ENCODE measurements at places on chromosomes 1 and 21.

GRCh38 chr1:33420870-33421775 lies 9.8 kb downstream of the PHC2 start:
- no peak for DNase-seq

- no peak for DNase-seq
Observed at GRCh38 chr1:244496186-244496585, 35.1 kb downstream of the CATSPERE start.

DNA sequence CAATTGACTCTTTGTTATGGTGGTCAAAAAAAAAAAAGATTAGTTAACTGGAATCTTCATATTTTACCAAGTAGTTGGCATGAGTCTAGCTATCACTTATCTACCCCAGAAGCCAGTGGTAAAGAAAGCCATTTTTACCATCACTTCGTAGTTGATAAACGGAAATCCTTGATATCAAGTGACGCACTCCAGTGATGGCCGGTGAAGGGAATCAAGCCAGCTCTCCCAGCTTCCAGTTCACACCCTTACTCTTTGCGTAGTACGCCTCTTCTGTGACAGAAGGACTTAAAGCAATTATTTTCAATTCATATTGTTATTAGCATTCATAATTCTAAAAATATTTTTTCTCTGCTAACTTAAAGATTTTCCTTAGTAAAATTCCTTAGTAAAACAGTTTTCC lies 447.9 kb downstream of the GPATCH2 start:
- no peak for DNase-seq

DNA sequence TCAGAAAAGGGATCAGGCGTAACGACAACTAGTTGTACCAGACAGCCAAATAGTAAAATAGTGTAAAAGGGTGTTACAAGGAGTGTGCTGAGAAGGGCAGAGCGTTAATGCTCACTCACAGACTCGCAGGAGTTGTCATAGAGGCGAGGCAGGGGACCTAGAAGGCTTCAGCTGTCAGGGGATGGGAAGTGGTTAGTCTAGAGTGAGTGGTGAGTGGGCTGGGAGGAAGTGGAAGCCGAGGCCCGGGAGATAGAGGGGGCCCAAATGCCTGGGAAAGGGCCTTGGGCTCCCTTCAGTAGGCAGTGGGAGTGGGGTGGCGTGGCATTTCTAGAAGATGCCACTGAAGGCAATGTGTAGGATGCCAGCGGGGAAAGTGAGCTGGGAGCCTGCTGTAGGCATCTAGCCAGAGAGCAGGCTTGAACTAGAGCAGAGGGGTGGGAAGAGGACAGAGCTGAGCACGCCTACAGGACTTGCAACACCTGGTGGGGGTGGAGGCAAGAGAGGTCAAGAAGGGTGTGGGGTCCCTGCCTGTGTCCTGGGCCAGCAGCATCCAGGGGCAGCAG lies 10.3 kb downstream of the SLC6A17 start:
- DNase-seq: no peak

GRCh38 chr1:185155600-185156287 lies 1.0 kb downstream of the TRMT1L start:
- no peak for DNase-seq

- DNase-seq: no peak
Observed at GRCh38 chr1:213122514-213122929, 71.5 kb downstream of the RPS6KC1 start.

- no peak for DNase-seq
Observed at GRCh38 chr1:242800521-242800920, 276.0 kb upstream of the PLD5 start.

DNA sequence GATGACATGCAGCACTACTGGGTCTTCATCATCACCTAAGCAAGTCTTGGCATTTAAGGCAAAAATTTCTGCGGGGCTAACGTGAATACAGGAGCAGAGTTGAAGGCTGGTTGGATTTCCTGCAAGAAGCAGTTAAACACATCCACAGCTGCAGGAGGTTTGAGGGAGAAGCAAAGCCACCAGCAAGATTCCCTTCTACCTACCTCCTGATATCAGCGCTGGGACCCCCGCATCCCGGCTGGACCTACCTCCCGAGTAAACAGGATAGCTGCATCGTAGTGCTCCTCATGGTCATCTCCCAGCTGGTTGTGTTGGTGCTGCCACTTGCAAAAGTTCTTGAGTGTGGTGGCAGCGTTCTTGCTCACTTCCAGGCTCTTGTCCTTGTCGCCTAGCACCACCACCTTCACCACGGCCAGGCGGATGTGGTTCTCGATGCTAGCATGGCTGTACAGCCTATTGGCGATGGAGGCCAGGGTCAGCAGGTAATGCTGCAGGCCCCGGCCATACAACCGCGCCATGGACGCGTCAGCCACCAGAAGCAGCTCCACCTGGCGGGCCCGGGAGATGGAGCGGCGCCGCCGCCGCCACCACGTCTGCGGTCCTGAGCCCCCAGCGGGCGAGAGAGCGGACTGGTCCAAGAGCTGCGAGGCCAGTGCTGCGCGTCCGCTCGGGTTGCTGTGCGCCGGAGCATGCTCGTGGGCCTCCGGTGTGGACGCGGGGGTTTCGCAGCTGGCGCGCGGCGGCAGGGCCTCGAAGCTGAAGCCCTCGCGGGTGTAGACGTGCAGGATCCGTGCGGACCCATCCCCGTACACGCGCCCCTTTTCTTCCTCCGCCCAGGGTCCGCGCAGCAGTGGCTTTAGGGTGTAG lies 1.6 kb downstream of the ADAMTS5 start:
- no peak for DNase-seq

DNA sequence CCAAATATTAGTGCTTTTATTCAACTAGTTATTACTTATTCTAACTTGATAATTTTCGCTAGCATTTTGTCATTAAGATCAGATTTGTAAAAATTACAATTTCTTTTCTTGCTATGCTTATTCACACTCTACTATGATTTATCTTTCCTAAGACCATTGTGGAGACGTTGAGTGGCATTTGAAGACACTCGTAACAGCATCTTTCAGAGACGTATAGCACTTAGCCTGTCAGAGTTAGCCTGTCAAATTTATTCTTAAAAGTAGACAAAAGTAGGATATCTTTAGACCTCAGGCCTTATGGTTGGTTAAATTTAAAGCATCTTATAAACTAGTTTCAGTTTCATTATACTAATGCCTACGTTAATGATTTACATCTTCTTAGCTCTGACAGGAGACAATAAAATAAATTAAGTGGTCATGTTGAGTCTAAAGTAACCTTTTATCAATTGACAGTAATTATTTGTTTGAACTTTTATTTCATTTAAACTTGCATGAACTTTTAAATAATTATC lies 1410.1 kb downstream of the MRPL39 start:
- DNase-seq: no peak

DNA sequence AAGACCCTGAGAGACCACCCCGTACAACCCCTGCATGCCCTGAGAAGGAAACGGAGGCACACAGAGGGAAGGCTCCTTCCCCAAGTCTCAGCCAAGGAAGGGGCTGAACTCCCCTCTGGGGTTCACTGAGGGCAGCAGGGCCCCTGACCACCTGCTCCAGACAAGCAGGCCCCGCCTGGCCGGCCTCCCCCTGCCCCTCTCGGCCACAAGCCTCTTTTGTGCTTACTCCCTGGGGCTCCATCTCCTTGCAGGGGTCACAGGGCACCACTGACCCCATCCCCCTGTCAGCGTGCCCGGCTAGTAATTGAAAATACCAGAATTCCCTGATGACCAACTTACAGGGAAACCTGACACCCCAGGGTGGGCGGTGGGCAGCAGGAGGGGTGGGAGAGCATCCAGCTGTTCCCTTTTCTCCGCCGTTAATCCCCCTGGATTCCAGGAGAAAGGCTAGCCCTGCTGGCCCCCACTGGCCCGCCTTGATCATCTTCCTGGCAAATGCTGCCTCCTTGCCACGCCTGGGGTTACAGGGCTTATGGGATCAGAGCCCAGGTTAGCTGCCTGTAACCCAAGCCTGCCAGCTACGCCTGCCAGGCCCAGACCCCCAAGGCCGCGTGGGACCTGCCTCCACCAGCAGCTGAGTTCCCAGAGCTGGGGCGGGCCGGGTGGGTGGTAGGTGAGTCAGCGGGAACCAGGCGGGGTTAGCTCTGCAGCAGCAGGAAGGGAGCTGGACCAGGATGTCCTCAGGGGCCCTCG lies 96.1 kb downstream of the LACTBL1 start:
- DNase-seq: no peak

DNA sequence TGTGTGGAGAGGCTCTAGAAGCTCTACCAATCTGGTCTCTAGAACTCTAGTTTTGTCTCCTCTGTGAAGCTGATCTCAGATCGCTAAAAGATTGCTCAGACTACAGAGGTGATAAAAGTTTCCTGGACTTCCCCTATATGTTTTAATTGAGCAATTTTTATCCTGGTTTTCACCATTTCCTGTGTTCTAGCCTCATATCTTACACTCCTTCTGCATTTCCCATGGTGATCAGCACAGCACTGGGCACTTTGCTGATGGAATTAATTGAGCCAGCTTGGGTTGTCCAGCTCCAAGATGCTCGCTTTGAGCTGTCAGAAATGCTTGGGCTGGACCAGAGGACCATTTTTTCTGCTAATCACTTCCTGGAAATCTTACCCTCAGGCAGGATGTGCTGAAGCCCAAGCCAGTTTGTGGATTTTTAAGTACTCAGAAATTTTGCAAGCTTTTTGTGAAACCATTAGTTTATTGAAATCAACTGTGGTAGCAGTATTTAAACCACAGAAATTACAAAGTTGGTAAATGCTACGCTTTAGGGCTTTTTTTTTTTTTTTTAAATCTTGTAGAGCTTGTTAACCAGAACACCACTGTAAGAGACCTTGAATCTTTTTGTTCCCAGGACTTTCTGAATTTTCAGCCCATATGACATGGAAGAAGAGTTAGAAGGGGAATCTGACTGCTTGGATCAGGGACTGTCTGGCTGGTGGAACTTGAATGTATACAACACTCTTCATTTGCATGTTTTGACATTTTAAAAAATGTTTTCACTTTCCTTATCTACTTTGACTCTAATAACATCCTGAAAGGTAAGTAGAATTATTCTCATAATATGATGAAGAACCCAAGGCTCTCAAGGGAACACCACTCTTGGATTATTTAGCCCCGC lies 28.4 kb downstream of the CD48 start:
- DNase-seq: no peak

DNA sequence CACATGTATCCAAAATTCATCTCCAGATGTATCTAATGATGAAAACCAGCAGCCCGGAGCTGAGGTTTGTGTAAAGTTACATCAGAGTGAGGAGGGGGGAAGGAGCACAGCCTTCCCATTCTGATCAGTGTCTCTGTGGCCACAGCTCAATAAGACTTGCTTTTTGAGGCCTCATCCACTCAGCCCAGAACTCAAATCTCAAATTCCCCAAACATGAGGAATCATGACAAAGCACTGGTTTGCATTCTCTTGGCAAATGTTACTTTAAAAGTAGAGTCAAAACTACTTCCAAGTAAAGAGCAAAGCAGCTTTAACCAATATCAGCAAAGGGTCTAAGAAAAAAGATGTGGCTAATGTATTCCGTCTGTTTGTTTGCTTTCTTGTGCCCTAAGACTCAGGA lies 30.9 kb downstream of the CCN1 start:
- DNase-seq: no peak

GRCh38 chr1:203083463-203083921 lies 2.3 kb downstream of the MYOG start:
- no peak for DNase-seq

- no peak for DNase-seq
Observed at GRCh38 chr1:2311184-2312032, 79.9 kb downstream of the MORN1 start.

DNA sequence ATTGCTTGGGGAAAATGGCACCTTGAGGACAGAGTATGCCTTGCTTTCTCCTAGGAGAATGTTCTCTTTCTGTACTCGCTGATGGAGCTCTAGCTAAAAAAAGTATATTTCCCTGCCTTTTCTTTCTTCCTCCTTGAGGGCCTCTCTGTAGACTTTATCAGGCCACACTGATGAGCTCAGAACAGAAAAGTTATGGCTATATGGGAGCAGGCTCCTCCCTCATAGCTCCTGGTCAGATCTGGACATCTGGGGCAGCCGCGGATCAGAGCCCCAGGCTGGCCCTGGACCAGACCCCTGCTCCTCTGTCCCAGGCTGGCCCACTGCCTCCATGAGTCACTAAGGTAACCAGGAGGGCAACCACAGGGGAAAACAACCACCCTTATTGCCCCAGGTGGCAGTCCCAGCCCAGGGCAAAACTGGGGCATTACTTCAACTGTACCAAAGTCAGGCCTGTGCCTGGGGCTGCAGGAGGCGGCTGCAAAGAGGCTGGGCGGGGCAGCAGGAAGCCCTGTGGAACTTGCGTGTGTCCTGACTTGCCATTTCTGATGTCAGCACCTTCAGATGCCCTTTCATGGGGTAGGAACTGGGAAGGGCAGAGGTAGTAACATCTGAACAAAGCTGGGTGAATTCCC lies 26.3 kb upstream of the ZNF648 start:
- DNase-seq: no peak

DNA sequence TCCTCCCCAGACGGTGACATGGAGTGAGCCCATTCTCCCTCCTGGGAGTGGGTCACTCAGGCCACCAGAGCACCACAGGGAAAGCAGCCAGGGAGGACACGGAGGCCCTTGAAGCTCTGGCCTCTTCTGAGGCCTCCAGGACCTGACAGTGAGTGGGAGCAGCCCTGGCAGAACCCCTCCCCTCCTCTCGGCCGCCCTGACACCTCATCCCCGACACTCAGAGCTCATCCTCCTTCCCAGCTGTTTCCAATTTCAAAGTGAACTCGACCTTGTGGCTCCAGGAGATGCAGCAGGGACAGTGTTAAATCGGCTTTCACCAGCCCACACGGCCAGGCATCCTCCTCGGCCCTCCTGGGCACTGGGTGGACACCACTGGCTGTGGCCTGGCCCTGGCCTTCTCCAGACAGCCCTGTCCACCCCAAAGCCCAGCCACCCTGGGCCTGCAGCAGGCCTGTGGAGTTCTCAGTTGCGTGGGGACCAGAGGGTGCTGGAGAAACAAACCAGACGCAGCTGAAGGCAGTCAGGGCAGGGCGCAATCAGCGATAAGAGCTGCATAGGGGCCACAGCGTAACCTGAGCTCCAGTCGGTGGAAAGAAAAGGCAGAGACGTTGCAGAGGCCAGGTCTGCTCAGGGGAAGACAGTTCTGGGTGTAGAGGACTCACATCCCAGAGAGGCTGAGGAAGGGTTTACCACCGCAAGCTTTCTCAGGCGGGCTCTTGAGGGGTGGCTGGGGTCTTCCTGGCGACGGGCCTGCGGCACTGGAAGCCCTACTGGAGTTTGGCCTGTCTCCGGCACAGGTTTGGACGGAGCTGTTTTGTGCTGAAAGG lies 27.1 kb downstream of the FTCD start:
- DNase-seq: no peak

- no peak for DNase-seq
Observed at GRCh38 chr1:178538192-178538916, 25.4 kb downstream of the TEX35 start.

GRCh38 chr1:102434421-102434820 lies 437.7 kb upstream of the OLFM3 start:
- DNase-seq: peak; percentile 8

GRCh38 chr1:152870831-152871730 lies 7.0 kb upstream of the SMCP start:
- DNase-seq: no peak

DNA sequence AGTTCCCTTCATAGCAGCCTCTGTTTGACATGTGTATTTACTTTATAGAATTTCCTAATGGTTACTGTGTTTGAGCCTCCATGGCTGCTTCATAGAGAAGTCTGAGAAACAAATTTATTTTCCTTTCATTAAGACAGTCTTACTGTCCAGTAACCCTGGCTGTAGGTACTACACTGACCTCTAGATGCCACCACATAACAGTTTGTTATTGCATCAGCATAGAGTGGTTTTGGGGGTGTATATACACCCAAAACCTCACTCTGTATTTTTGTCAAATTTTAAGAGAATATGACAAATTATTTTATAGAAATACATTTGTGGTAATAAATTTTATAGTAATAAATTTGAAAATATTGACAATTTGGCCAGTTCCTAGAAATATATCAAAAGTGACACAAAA lies 57.3 kb downstream of the OBSCN start:
- DNase-seq: no peak
